ENCODE measurements at places on chromosomes 5 and 9.

GRCh38 chr9:105403552-105404248 is 44.1 kb upstream of the FSD1L start:
- no peak for DNase-seq

- DNase-seq: no peak
Observed at GRCh38 chr5:113378081-113378480, 56.7 kb downstream of the TSSK1B start.

DNA sequence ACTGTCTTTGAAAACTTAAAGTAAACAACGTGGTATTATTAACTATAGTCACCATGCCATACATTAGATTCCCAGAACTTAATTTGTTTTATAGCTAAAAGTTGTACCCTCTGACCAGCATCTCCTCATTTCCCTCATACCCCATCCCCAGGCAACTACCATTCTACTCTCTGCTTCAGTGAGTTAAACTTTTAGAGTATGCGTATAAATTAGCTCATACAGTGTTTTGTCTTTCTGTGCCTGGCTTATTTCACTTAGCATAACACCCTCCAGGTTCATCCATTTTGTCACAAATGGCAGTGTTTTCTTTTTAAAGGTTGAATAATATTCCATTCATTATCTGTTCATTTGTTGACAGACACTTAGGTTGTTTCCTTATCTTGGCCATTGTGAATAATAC is 14.2 kb downstream of the COMMD10 start:
- DNase-seq: no peak

DNA sequence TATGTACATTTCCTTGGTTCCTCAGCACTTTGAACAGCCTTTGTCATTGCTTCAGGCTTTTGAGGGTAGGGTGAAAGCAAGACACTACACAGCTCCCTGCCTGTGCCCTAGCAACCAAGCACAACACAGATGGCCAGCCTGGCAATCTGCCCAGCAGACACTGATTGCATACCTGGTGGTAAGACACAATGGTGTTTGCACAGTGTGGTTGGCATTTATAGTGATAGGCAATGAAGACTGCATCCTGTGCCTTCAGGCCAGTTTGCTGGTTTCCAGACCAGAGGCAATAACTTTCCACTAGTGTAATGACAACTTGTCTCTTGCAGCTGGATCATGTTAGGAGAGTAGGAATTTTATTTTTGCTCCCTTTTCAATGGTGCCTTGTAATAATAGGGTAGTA is 144.5 kb upstream of the TNC start:
- no peak for DNase-seq

DNA sequence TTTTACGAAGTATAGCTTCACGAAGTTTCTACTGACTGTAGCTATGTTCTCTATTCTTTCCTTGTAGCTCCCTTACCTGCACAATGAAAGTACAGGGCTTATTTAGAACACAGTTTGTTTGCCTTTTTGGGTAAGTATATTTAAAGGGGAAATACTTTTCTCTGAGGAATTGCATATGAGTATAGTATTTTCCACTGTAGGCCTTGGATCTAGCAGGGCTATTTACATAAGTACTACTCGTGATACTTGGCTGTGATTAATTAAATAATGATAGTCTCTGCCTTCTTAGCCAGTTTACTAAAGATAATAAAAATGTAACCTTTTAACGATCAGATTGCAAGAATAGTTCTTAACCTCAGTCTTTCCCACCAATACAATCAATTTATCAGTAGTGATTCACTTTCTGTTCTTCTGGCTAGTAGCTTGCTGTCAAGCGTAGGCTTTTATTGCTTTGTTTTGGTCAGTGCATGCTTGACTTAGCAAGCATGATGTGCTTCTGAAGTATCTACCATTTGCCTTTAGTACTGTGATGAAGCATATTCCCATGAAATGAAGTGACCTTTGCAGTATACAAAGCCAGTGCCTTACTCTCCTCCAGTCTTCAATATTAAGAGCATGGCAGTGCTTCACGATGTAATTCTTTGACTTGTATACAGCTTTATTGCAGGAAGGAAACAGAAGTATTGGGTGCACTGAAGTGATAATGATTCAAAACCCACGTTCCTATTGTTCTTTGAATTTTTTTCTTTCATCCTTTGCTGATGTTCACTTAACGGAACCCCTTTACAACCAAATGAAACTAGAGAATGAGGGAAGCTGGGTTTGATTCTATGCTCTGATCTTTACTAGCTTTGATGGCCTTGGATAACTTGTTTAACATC is 64.2 kb downstream of the SLC44A1 start:
- DNase-seq: no peak

DNA sequence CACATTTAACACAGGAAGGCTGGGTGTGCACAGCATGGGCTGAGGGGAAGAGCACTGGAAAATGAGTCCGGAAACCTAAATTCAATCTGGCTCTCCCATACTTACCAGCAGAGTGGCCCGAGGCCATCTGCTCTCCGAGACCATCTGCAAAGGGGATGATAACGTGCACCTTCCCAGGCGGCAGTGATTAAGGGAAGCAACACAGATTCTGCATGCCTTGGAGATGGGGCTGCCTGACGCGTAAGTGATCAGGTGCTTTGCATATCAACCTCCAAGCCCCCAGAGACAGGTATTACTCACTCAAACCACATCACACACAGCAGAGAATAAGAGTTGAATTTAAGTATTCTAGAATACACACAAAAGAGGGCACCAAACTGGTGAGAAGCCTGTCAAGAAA is 9.1 kb downstream of the EPB41L4B start:
- no peak for DNase-seq

DNA sequence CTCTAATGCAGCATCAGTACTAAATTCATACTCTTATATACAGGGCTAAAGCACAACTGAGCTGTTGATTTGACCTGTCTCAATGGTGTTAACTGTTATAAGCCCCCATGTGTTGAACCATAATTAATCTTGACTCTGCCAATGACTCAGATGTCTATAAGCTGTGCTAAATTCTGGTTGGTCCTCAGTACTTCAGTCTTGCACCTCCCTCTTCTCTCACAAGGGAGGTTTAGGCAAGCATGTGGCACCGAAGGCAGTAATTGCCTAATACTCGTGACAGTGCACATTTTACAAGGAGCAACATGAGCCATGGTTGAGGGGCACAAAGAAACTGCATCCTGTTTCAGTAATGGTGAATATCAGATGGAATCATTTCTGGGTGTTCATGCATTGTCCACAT is 255.9 kb downstream of the TRPM3 start:
- no peak for DNase-seq

DNA sequence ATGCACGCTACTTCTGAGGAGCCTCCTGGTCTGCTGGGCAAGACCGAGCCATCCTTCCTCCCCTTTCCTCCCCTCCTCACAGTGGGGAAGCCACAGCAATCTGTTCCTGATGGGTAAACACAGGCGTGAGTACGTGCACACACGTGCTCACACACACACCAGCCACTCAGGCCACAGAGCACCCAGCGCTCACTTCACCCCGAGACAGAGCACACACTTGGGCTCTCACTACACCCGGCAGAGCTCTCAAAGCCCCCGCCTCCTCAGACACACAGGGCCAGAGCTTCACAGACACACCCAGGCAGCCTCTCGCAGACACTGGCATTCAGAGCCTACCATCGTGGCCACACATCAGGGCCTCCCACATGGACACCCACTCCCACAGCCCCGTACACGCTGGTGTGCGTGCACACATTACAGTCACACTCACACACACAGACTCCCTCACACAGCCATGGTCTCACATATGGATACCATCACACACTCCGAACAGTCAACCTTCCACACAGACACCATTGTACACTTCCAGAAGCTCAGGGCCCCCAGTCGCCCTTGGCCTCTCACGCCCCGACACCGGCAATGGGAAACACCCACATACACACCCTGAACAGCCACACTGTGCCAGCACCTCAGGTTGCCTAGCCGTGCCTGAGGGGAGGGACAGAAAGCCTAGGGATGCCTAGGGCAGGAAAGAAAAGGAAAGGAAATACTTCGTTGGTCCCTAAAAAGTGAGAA is 13.5 kb downstream of the CNTFR start:
- DNase-seq: no peak

DNA sequence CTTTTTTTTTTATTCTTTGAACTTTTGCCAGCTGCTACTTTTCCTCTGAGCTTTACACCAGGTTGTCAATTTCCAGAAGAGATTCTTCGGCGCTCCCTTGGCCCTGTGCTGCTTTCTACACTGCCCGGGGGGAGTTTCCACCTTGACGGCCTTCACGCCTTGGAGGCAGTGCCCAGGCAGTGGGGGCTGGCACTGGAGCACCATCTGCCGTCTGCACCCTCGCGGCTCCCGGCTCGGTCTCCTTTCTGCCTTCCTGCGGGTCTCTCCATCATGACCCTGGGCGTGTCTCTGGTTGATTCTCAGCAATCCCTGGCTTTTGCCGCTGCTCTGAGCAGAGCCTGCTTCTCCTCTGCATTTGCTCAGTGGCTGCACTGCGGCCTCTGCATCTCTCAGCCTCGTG is 2.9 kb downstream of the SLC6A18 start:
- DNase-seq: no peak

- no peak for DNase-seq
Observed at GRCh38 chr5:55988979-55989638, 5.7 kb downstream of the IL6ST start.

GRCh38 chr9:89935115-89935514 is 330.3 kb downstream of the GADD45G start:
- no peak for DNase-seq

DNA sequence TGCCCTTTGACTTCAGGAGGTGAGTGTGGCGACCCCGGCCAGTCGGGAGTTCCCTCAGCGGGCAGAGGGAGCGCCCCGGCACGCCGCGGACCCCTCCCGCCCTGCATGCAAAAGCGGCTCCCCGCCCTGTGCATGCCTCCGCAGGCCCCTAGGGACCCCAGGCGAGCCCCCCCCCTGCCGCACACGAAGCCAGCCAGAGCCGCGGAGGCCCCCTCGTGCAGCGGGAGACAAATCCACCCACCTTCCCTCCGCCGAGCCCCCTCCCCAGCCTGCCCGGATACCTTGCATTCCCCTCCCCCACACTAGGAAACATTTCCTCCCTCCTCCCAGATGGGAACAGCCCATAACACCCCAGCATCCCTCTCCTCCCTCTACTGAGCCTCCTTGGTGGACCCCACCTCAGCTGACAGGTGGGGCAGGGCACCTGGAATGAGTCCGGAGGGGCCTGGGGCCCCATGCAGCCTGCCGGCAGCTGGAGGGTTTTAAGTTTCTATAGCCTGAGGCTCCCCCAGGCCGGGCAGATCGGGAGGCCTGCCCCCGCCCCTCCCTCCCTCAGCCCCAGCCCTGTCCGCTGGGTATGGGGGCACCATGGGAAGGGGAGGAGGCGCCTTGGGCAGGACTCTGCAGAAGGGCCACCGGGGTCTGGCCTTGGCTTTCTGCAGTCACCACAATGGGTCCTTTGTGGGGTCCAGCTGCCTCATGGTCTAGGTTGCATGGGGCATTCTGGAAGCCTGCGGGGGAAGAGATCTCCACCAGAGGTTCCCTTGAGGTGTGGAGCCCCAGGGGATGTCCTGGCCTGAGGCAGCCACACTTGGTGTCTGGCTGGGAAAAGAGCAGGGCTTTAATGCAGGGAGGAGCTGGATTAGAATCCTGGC is 601 bp downstream of the ERGIC1 start:
- DNase-seq: no peak

- no peak for DNase-seq
Observed at GRCh38 chr5:88128813-88129212, 139.8 kb downstream of the TMEM161B start.

DNA sequence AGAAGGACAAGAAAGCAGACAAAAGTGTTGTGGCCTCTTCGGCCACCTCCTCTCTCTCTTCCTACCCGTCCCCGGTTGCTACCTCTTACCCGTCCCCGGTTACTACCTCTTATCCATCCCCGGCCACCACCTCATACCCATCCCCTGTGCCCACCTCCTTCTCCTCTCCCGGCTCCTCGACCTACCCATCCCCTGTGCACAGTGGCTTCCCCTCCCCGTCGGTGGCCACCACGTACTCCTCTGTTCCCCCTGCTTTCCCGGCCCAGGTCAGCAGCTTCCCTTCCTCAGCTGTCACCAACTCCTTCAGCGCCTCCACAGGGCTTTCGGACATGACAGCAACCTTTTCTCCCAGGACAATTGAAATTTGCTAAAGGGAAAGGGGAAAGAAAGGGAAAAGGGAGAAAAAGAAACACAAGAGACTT is 2.4 kb downstream of the EGR1 start:
- peak; percentile 57 for DNase-seq

- no peak for DNase-seq
Observed at GRCh38 chr9:131912671-131913070, 167.0 kb downstream of the MED27 start.

DNA sequence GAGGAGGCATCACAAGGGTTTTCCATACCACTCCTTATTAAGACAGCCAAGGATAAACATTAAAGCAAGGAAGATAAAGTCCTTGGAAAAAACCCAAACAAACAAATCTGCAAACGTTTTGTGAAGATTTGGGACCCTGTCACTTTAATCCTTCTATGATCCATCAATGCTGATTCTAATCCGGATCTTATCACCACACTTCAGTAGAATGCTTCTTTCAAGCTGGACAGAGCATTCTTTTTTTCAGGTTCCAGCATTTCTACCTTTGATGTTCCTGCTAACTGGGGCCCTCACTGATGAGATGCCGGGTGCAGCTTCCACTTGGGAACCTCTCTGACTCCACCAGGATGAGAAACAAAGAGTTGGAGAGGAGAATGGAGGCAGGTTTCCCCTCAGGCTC is 132.8 kb upstream of the SHB start:
- no peak for DNase-seq

- DNase-seq: no peak
Observed at GRCh38 chr5:87048156-87048555, 219.5 kb upstream of the RASA1 start.

DNA sequence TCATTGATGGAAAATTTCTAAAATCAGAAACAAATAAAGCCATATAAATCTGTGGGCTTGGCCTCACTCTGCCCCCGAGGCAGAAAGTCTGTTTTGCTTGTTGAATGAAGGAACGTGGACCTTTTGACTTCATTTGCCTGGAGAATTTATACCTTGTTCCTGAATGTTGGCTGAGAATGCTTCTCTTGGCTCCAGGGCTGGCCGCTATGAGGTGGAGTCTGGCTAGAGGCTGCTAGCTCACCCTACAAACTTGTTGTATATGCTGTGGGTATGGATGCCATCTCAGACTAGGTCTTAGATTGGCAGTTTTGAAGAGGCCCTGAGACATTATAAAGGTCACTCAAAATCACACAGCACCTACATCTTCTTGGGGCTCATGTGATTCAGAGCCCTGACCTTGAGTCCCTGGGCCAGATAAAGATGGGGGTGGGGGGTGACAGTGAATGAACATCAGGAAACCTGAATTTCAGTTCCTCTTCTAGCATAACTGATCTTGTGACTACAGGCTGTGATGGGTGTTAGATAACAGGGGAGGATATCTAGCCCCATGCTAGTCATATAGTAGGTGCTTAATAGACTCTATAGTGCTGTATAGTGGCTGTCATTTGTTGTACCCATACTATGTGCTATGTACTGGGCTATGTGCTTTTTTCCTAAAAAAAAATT is 2.8 kb downstream of the GM2A start:
- no peak for DNase-seq
